Endothelial cell (in vitro differentiated cells): ENCODE measurements at places on chromosomes 1 and 21.

DNA sequence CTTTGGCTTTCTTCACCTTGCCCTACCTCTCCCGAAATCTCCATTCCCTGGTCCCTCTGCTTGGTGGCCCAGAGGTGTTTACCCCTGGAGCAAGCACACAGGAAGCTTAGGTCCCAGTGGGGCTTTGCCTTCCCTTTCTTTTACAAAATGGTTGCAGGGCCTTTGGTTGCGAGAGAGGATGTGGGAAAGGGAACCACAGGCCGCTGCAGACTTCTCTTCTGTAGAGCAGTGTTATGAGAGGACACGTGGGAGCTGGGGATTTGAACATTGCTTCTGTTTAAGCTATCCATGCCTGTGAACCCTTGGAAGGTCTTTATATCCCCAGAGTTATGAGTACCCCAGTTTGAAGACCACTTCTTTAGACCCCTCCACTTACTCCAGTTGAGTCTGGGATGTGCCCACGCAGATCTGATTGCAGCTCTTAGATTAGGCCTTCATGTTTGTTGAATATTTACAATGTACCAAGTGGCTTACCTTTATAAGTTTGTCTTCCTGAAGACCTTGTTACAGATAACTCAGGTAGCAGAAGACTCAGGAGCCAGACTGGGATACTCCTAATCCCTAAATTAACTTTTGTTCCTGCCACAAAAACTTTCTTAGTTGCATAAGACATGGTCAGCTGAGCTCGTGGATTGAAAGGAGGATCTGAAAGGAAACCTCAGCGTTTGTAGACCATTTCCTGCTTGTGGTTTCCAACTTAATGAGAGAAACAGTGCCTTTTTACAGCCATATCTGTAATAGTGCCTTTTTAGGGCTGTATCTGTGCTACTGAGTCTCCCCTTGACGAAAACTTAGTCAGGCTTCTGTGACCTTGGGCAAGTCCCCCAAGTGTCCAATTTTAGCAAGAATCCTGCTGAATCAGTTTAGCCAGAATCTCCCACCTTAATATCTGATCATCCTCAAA lies 21.9 kb upstream of the IVNS1ABP start:
- no peak for DNase-seq

DNA sequence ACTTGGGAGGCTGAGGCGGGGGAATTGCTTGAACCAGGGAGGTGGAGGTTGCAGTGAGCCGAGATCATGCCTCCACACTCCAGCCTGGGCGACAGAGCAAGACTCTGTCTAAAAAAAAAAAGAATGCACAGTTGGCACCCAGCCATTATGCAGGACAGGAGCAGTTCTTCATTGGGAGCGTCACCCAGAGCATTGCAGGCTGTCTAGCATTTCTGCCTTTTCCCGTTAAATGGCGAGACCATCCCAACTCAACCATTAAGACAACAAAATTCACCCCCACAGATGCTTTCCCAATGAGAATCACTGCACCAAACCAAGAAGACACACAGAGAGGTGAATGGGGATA lies 105.8 kb downstream of the EDEM3 start:
- DNase-seq: no peak

- no peak for DNase-seq
Observed at GRCh38 chr1:247211339-247211738, 39.5 kb upstream of the ZNF124 start.

DNA sequence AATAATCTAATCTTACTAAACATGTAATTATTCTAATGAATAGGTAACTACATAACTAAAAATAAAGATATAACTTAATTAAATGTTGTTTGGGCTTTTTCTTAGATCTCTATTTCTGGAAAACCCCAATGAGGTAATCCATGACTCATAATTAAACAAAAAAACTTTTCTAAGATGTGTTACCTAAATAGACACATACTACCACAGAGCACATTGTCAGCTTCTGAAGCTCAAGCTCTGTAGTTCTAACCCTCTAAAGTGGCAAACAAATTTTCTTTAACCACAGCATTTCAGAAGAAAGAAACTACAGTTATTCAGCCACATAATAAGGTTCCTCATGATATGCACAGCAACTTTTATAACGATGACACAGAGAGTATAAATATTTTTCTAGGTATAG lies 4.2 kb downstream of the OR6K3 start:
- no peak for DNase-seq

GRCh38 chr1:30818568-30819243 lies 61.1 kb upstream of the LAPTM5 start:
- no peak for DNase-seq

- DNase-seq: no peak
Observed at GRCh38 chr1:76198452-76198851, 123.9 kb downstream of the ST6GALNAC3 start.

DNA sequence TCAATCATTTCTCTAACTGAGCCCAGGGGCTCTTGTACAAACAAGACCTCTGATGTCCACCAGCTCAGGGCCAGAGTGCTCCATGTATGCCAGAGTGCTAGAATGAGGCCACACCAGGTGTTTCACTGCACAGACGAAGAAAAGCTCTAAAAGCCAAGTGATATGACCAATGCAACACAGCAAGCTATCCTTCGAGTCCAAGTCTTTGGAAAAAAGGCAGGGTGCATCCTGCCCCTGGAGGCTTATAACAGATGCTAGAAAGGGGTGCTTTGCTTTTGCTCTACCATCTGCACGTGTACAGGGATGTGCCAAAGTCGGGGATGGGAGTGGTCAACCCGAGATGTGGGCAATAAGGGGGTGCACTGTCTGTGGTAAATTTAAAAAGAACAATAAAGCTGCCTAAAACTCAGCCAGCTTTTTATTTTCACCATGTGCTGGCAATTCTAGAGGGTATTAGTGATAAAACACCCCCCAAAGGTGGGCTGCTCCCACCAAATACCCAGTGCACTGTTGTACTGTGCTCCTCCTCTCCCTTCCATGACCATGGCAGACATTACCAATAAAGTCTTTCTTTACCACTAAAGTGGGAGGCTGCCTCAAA lies 32.1 kb downstream of the SMIM12 start:
- no peak for DNase-seq

GRCh38 chr21:42295845-42296244 lies 19.4 kb downstream of the TFF3 start:
- DNase-seq: no peak

DNA sequence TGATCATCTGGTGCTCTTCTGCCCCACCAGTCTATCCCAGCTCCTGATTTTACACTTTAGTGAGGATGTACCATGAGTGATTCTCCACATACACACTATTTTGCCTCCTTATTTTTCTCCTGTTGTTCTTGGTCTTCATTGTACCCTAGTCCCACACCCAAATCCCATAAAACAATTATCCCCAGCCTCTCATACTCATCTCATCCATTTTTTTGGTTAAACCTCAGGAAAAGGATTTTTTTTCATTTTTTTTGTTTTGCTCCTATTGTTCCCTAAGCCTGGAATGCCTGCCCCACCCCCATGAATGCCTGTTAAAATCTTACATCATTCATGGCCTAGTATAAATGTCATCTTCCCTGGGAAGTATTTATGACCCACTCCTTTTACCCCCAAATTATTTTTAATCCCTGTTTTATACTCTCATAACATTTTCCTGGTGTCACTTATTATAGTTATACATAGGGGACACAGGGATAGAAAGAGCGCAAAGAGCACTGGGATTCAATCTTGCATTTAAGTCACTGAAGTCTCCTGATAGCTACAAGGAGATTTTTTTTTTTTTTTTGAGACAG lies 4.9 kb upstream of the LINGO4 start:
- no peak for DNase-seq

- DNase-seq: no peak
Observed at GRCh38 chr1:215421744-215422143, 145.4 kb upstream of the KCTD3 start.

DNA sequence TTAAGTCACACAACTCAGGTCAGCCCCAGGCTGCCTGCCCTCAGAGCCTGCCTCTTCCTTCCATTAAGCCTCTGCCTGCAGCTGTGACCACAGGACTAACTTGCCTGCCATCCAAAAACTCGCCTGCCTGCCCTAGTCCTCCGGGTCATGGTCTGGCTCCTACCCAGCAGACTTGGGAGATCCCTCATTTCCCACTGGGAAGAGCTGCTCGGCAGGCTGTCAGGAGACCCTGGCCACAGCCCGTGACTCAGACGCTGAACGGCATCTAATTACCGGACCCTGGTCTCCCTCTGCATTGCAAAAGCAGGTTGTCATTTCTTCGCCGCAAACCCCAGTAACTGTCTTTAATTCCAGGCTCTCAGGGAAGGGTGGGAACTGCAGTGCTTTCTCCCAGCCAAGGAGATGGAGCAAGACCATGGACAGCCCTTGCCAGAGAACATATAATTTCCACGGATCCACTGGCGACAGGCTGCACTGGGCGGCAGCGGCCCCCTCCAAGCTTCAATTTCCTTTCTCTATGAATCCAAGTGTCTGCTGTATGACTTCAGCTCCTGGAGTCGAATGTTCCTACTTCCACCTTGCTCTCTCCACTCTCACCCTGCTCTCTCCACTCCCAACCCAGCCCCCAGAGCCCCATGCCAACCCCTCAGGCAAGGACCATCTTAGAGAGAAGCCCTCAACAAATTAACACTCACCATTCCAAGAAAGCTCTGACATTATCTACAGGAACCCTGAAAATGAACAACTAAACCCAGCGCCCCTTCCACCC lies 20.4 kb downstream of the OLFML2B start:
- no peak for DNase-seq

GRCh38 chr21:33374450-33375096 lies 28.6 kb upstream of the IFNGR2 start:
- peak; percentile 57 for DNase-seq

DNA sequence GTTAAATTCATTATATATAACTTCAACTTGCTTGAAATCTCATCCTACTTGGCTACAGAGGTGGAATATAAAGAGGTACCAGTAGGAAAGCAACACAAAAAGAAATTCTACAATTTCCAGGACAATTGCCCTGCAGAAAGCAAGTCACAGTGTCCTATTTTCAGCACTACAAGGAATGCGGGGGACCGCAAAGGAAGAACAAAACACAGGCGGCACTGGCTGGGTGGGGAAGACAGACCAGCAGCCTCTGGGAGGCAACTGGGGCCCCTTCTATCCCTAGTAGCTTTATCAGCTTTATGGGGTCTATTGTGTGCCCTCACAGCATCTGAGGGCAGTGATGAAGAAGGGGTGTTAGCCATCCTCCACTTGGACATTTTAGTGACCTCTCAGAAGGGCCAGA lies 30.5 kb downstream of the SLC9A1 start:
- no peak for DNase-seq

GRCh38 chr21:38756746-38757145 lies 49.0 kb upstream of the ETS2 start:
- DNase-seq: no peak

GRCh38 chr1:228748431-228748830 lies 13.2 kb downstream of the RHOU start:
- no peak for DNase-seq

DNA sequence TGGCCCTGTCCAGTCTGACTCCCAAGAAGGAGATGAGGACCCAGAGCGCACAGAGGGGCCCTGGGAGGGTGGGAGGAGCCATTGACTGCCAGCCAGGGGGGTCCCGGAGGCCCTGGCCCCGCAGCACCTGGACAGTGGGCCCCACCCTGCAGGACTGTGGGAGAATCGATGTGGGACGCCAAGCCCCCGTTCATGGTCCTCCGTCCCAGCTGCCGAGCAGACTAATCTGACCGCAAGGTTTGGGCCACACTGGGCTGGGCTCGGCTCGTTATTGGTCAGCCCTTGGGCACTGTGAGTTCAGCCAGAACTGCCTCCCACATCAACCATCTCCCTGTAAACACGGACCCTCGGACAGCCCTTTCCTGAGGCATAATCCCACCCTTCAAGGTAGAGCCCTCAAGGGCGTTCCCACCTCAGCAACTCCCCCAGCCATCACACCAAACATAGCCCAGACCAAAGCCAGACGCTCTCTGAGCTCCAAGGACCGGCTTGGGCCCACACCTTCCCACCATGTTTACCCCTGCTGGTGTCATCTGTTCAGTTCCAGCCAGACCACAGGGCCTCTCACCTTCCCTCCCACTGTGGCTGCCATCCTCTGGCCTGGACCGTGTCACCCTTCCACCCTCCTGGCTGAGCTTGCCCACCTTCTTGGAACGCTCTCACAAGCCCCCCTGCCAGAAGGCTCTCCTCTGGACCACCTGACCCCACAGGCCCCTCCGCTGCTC lies 16.2 kb upstream of the POFUT2 start:
- no peak for DNase-seq

DNA sequence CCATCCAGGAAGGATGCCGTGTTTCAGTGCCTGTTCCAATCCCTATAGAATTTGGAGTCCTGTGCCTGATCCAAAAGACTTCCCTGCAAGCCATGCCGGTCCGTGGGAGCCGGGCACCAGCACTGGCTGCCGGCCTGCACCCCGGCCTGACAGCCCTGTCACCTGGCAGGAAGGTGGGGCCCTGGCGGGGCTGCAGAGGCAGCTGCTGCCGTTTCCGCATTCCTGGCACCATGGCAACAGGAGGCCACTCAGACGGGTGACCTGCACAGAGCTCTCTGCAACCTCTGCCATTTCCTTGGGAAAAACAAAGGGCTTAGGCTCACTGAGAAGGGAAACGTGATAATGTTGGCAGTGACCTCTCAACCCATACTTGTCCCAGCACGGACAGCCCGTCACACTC lies 63.2 kb upstream of the TMEM51 start:
- peak; percentile 86 for DNase-seq

DNA sequence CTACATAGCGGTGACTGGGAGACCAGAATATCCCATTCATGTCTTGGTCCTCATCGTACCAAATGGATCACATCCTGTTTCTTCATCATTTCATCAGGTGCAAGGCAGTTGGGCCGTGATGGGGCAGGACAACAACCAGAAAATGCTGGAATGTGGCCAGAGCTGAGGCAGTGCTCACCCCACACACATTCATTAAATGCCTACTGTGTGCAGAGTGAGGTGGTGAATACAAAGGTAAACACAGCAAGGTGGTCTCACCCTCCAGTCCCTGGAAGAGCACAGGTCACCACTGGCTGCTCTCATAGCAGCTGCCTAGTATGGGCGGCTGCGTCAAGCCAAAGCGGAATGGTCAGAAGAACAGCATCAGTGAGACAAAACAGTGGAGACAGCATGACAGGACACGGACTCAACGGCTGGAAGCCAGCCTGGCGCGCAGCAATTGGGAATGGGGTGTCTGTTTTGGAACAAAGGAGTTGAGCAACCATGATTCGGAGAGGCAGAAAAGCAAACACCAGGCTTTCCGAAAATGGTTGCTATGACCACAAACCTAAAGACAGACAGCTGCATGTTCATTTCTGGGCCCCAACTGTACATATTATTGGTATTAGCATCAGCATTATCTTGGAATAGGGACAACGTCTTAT lies 5.6 kb upstream of the ADAMTSL4 start:
- DNase-seq: no peak

GRCh38 chr1:234734412-234734835 lies 124.4 kb upstream of the IRF2BP2 start:
- no peak for DNase-seq

DNA sequence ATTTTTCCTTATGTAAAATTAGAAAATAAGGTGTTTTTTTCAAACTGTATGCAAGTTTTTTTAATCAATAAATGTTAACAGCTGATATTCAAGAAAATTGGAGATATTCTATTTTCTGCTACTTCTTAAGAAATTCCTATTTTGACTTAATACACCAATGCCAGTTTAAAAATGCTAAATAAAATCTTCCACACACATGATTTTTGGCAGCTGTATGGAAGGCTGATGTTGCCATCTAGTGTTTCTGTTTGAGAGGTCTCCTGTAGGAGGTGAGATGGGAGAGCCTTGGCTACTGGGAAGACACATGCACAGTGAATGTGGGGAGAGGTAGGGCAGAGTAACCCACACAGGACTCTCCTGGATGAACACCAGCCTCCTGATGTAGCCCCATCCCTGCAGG lies 29.2 kb upstream of the OR2B11 start:
- DNase-seq: peak; percentile 42

- no peak for DNase-seq
Observed at GRCh38 chr1:185808631-185809030, 74.4 kb downstream of the HMCN1 start.

- peak; percentile 87 for DNase-seq
Observed at GRCh38 chr1:17335821-17336710, 28.1 kb downstream of the PADI4 start.
